Ecto neural progenitor cell (in vitro differentiated cells): ENCODE measurements at places on chromosomes 12 and 14.
A peak's percentile ranks its signal among the peaks of the same experiment; 100 is the strongest.

DNA sequence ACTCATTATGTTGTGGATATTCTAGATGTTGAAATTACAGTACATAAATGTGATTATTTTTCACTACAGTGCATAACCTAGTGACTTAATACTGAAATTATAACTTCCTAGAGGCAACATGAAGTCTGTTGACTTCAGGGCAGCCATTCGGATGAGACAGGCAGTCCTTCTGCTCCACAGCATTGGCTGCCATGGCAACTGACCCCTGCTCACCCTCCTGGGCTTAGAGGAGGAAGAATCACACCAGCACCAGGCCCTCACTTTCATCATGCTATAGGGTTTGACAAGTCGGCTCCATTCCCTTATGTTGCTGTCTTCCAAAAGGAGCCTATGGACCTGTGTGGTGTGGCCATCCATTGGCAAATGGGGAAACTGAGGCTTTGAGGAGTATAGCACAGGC, 233.5 kb upstream of the TMEM132C start:
- peak; percentile 52 for DNase-seq

DNA sequence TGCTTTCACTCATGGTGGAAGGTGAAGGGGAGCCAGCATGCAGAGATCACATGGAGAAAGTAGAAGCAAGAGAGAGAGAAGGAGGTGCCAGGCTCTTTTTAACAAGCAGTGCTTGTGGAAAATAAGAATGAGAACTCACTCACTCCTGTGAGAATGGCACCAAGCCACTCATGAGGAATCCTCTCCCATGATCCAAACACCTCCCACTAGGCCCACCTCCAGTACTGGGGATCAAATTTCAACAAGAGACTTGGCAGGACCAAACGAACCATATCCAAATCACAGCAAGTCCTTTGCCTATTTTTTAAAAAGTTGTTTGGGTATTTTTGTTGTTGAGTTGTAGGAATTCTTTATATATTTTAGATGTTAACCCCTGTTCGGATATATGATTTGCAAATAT, 245.9 kb upstream of the ARID2 start:
- DNase-seq, result no peak

- DNase-seq, result no peak
Measured at GRCh38 chr12:105721051-105721825, 390.7 kb downstream of the C12orf75 start.

DNA sequence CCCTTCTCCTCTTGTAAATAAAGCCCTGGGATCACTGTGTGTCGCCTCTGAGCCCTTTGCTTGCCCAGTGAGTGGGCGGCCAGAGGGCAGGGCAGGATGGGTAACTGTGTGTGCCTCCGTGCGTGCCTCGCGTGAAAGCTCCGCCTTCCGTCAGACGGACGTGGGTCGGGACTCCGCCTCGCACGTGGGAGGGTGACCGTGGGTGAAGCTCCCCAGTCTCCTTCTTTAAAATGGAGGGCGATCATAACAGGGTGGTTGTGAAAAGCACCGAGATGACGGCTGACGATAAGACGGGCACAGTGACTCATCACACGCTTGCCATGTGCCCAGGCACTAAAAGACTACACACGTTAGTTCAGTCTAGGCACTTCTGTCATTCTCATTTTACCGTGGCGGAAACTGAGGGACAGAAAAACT, 9.2 kb downstream of the PHB2 start:
- DNase-seq, result no peak

- no peak for DNase-seq
Measured at GRCh38 chr12:115872919-115873357, 404.6 kb downstream of the MED13L start.

- DNase-seq, result no peak
Measured at GRCh38 chr12:52542157-52542556, 10.8 kb downstream of the KRT71 start.

GRCh38 chr12:81176796-81177195, 98.9 kb downstream of the ACSS3 start:
- no peak for DNase-seq

DNA sequence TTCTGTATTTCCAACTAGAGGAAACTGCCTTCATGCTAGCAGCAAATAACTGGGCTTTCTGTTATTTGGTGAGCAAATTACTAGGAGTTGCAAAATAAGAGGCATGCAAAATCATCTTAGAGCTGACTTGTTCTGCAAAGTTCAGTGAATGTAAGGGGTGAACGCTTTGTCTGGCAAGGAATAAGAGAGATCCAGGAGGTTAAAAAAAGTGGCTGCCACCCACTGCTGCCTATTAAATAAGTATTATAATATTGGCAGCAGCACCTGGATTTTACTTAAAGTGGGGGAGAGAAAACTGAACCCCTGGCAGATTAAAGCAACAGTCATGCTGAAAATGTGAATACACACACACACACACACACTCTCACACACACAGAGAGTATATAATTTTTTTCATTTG, 557.0 kb downstream of the FLRT2 start:
- DNase-seq, result no peak

DNA sequence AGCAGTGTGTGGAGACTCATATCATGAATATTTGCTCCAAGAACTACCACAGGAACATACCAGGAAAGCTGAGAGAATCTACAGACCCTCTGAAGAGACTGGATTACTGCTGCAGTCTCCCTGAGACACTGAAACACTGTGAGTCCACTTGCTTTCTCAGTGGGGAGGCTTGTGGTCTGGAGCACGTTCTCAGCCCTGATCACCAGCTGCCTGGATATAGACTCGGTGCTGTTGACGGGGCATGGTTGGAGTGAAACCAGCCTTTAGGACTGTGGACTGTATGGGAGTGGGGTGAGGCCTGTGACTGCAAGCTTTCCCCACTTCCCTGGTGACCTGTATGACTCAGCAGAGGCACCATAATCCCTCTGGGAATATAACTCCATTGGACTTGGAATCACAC, 525.8 kb upstream of the FBXO33 start:
- no peak for DNase-seq

DNA sequence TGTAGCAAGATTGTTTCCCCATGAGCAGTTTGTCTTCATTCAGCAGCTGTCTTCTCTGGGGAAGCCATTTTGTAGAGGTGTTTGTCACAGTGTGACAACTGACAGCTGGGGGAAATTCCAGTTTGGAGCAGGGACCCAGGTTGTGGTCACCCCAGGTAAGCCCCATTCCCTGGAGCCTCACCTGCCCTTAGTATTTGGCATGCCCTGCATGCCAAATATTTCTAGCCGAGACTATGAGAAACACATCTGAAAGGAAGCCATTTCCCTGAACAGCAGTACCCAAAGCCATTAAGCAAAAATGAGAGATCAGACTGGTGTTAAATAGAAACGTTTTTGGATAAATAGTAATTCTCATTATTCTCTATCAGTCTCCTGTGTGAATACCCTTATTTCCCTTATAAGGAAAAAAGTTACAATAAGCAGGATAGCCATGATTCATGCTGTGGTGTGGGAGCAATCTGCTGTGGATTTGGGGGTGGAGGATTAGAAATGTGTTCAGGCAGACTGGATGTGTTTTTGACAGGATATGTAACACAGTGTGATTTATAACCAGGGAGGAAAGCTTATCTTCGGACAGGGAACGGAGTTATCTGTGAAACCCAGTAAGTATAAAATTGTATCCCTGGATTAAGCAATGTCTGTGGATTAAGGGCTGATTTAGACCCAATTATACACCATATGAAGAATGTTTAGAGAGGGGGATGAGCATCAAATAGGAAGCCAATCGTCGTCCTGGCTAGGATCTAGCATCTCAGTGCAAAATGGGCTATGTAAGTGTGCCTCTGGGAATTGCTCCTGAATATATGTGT, 68.9 kb downstream of the DAD1 start:
- no peak for DNase-seq

GRCh38 chr14:33454022-33454595, 496.8 kb downstream of the EGLN3 start:
- no peak for DNase-seq

GRCh38 chr14:54617467-54617866, 50.5 kb downstream of the SAMD4A start:
- no peak for DNase-seq

GRCh38 chr12:46214668-46215436, 54.0 kb downstream of the SLC38A1 start:
- no peak for DNase-seq

DNA sequence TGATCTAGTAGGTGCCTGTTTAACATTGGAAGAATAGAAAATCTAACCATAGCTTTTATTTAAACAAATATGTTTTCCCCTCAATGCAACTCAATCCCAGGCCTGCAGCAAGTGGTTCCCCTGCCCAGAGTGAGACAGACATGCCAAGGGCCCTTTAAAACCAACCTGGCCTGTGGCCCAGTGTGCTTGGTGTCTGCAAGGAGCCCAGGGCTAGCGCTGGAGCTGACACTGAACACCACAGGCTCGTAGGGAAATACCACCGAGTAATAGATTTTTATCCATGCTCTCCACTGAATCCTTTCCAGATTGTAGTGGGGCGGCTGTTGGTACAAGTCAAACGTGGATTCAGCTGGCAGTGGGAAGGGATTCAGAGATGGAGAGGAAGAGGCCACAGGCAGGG, 95.6 kb upstream of the NRXN3 start:
- DNase-seq, result no peak

DNA sequence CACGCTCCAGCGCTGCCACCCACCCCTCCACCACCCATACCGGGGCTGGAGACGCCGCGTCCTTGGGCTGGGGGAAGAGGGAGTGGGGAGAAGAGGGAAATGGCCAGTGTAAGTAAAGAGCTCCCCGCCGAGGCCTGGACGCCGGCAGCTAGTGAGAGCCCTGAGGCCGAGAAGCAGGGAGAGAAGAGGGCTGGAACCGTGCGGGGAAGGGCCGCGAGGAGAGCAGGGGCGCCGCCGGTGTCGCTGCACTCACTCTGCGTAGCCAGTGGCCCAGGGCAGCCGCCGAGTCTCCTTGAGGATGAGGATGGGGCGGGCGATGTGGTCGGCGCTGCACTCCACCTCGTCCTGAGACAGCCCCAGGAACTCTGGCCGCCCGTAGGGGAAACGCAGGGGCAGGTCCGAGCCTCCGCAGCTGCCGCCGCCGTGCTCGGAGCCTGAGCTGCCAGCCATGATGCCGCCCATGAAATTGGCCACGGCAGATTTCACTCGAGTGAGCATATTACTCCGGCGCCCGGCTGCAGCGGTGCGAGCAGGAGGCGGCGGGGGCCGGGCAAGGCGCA, 631 bp downstream of the PPM1H start:
- peak; percentile 81 for DNase-seq

DNA sequence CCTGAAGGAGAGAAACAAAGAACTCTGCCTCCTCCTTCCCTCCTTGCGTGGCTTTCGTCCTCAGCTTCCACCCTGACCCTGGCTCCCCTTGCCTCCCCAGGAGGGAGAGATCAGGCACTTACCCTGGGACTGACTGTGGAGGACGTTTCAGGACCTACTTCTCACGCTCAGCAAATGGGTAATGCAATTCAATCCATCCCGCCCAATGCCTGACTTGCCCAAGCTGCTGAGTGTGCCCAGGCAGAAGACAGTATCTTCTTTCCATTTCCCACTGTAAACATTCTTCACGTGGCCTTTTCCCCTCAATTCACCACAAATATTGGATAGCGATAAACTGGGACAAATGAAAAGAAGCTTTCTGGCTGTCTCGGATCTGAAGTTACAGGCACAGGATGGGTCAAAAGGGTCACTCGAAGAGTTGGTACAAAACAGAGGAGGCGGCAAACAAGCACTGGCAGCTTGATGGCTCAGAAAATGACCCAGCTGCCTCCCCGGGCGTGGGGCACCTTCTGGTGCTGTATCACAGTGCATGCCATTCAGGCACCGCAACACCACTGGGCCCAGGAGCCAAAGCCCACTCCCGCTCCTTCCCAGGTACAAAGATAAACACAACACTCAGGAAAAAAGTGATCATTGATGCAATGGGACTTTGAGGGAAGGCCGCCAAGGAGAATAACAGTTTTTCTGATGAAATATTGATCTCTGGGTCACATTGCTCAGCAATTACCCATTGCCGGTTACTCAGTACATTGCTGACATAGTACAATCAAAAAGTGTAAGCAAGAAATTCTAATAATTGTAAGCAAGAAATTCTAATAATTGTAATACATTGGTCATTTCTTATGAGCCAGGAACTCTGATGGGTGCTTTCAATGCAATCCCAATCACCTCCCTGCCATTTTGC, 65.8 kb downstream of the TRIM9 start:
- no peak for DNase-seq

- no peak for DNase-seq
Measured at GRCh38 chr12:1839956-1840951, 19.9 kb downstream of the LRTM2 start.

DNA sequence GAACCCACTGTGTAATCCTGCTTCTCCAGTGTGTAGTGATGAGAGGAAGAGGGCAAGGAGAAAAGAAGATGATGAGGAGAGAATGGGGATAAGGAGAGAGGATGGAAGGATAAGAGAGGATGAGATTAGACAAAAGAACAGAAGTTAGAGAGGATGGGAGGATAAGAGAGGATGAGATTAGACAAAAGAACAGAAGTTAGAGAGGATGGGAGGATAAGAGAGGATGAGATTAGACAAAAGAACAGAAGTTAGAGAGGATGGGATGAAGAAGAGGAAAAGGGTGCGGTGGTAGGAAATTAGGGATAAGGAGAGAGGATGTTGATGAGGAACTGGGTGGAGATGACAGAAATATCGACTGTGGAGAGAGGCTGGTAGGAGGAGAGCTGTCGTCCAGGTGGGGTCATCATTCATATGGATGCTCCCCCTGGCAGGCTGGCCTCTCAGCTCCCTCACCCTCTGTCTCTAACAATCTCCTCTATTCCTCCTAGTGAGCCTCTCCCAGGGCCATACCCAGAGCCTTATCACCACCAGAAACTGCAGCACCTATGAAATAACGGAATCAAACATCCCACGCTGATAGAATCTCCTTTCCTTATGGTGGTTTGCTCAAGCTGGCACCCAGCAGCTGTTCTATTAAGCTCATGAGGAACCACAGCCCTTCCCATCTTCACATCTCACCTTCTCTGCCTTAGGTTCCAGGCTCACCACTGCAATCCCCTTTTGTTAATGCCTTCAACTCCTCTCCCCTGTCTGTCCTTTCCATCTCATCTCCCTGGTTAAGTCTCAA, 6.0 kb upstream of the CIROP start:
- no peak for DNase-seq

- no peak for DNase-seq
Measured at GRCh38 chr14:56759633-56760032, 50.6 kb downstream of the OTX2 start.

- DNase-seq, result no peak
Measured at GRCh38 chr12:117141097-117141898, 42.1 kb upstream of the TESC start.

- DNase-seq, result no peak
Measured at GRCh38 chr14:59333668-59334067, 131.5 kb downstream of the GPR135 start.

DNA sequence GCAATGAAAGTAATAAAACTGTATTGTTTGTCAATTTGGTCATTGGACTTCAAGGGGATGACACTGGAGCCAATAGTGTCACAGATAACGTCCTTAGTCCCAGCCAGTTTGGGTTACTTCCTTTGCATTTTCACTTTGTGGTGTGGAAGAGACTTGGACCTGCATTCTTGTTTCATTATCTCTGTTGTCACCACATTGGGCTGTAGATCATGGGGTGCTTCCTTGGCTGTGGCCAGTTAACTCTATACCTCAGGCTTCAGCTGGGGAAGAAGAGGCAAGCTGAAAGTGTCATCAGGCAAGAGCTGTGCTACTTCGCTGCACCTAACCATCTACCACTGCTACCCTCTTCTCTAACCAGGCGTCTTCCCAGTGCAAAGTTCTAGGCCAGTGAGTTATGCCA, 15.1 kb upstream of the CISTR start:
- no peak for DNase-seq
